ENCODE measurements at places on chromosomes 4 and X.

DNA sequence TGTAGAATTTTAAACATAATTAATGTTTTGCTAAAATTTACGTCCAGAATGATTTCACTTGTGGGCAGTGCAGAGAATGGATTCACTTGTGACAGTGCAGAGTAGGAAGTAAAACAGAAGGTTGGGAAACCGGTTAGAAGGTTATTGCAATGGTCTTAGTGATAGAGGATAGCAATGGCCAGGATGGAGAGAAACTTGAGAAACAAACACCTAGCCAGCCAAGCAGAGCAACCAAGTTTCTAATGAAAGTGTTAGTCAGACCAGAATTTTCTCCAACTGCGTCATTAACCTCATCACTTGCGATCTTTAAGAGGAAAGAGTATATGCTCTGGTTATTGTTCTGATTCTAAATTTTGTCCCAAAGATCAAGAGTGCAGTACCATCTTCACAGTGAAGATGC is 50.0 kb upstream of the TBC1D9 start:
- no peak for DNase-seq

DNA sequence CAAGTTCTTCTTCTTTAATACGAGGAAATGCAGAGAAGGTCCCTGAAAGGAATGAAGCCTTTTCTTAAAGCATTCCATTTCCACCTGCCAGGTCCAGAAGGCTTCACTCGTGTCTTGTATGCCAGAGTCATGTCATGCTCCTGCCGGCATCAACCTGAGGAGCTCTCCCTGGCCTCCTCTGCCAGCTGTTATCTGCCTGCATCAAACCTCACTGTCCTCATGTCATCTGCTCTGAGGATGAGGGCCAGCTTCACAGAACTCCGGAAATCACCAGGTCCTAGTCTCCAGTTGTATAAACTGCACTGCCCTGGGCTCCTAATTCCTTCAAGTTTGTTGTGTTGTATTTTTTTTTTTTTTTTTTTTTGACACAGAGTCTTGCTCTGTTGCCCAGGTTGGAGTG is 20.0 kb upstream of the S100G start:
- no peak for DNase-seq

GRCh38 chr4:30720661-30721184 is 554 bp downstream of the PCDH7 start:
- no peak for DNase-seq

DNA sequence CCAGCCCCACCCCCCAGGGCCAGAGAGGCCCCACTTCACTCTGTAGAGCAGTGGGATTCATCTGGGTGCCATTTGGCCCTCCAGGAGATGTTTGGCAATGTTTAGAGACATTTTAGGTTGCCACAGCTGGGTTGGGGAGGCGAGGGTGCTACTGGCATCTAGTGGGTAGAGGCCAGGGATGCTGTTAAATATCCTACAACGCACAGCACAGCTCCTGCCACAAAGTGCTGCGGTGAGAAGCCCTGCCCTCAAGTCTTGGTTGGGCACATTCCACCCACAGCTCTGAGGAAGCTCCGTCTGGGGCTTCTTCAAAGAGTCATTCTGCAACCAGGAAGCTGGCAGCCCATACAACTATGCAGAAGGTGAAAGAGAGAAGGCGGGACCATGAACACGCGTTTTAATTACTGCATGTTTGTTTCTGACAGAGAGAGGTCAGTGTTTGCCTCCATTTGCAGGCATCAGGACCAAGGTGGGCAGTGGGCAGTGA is 48.1 kb upstream of the FAM9C start:
- DNase-seq = peak; percentile 77

- no peak for DNase-seq
Measured at GRCh38 chr4:163280703-163281519, 51.5 kb downstream of the NPY1R start.

- no peak for DNase-seq
Measured at GRCh38 chrX:134741746-134742145, 83.5 kb upstream of the PLAC1 start.

- no peak for DNase-seq
Measured at GRCh38 chrX:38817004-38817703, 15.9 kb downstream of the MID1IP1 start.

GRCh38 chrX:112368371-112368770 is 285.8 kb upstream of the TRPC5 start:
- no peak for DNase-seq

GRCh38 chrX:152343306-152343705 is 107.8 kb downstream of the GABRA3 start:
- no peak for DNase-seq

DNA sequence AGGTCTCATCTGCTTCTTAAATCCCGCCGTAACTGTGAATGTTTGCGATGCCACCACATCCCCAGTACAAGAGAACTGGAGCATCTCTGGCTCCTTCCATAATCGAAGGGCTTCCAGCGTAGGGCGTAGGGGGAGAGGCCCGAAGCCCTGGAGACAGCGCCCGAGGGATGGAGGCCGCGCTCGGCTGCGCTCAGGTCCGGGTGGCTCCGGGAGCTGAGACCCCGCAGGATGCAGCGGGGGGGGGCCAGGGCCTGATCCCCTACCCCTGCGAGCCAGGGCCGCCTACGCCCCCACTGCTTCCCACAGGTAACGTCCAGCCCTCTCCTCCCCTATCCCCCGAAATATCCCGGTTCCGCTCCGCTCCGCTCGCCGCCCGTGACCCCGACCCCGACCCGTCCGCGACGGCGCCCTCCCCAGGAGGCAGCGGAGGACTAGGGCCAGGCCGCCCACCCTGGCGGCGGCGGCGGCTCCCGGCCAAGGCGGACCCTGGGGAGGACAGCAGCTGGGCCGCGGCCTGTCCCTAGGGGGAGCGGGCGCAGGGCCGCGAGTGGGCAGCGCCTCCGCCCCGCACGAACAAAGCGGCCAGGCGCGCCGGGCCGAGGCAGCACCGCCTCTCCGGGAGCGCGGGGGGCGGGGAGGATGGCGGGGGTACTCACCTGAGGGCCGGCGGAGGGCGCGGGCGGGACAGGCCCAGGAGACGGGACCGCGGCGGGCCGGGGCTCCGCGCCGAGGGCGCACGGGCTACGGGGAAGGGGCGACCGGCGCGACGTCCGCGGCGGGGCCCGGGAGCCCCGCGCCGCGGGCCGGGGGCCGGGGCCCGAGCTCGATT is 723 bp downstream of the WDFY3 start:
- DNase-seq = no peak

Measured in effector memory CD4-positive, alpha-beta T cell (primary cell).